ENCODE measurements at places on chromosomes 2 and 18. TPM values are rescaled to one million over a fixed set of nuclear protein-coding genes. Genes with fewer than 3 reads are reported as not detected.

DNA sequence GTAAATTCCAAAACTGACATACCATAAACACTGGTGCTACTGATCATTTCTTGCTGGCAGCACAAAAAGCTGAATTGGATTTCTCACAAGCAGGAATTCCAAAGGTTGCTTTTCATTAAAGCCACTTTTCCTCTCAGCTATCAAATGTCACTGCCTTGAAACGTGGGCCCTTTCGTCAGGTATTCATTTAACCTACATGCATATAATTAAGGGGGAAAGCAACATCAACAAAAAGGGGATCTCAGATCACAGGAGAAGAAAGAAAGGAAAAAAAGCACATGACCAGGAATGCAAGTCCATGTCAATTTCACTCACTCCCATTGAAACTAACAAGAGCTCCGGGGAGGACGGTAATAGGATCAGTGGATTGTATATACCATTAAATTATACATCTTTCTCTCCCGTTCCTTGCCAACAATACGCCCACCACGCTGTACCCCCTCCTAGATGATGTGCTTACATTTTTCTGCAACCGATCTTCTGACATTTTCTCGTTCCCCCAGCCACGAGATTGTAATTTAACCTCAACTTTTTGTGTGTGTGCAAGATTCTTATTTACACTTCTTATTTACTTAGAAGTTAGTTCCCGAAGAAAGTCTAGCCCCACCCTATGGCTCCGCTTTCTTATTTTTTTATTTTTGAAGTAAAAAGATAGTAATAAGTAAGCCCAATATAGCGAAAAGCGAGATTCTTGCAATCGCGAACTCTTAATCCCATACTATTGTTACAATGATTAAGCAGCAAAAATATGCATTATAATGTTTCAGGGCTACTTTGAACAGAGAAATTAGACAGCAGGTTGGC lies 725 bp downstream of the FIGN start:
- no peak for DNase-seq

- no peak for DNase-seq
These were observed 174.3 kb downstream of the FAM210A start for GRCh38 chr18:13551841-13552733.

- DNase-seq, result no peak
These were observed 639.9 kb downstream of the DCC start for GRCh38 chr18:52979892-52980291.

- DNase-seq, result no peak
These were observed 34.7 kb downstream of the NHEJ1 start for GRCh38 chr2:219125886-219126270.

The SRD5A2 gene
- 0.19 TPM for total RNA-seq

The PSMG2 gene
- 79.3 TPM for total RNA-seq

The CPO gene
- not detected for total RNA-seq

Measured in esophagus squamous epithelium (tissue), 5 donors.